Mucosa of gallbladder (tissue), 1 donor: ENCODE measurements at places on chromosomes 16 and 17. TPM values are rescaled to one million over a fixed set of nuclear protein-coding genes. Genes with fewer than 3 reads are reported as not detected.

DNA sequence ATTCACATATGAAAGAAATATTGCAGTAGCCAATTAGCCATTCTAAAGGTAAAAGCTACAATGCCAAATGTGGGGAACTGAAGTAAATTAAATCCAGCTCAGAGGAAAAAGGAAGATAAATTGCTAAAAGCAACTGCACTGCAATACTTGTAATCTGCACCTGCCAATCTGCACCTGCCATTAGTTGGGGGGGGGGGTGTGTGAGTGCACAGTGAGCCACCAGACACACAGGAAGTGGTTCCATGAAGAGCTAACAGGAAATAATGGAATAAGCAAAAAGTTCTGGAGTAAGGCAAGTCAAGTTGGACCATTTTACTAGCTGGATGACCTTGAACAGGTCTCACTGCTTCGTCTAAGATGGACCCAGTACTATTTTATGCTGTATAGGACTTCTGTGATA is 191.8 kb downstream of the PARN start:
- DNase-seq = no peak

DNA sequence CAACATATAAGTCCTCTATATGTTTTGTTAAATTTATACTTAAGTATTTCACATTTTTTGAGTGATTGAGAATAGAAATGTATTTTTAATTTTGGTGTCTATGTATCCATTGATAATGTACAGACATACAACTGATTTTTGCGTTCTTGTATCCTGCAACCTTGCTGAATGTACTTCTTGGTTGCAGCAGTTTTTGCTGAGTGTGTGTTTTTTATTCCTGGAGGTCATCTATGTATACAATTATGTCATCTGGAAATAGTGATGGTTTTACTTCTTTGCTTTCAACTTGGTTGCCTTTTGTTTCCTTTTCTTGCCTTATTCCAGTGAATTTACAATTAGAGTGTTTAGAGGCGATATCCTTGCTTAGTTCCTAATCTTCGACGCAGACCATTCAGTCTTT is 67.5 kb upstream of the NETO2 start:
- no peak for DNase-seq

- DNase-seq = no peak
Measured at GRCh38 chr17:9725575-9725974, 65.8 kb downstream of the DHRS7C start.

- DNase-seq = no peak
Measured at GRCh38 chr17:48586355-48587258, 3.4 kb downstream of the HOXB3 start.

GRCh38 chr16:82055117-82055516 is 20.1 kb downstream of the HSD17B2 start:
- DNase-seq = no peak

DNA sequence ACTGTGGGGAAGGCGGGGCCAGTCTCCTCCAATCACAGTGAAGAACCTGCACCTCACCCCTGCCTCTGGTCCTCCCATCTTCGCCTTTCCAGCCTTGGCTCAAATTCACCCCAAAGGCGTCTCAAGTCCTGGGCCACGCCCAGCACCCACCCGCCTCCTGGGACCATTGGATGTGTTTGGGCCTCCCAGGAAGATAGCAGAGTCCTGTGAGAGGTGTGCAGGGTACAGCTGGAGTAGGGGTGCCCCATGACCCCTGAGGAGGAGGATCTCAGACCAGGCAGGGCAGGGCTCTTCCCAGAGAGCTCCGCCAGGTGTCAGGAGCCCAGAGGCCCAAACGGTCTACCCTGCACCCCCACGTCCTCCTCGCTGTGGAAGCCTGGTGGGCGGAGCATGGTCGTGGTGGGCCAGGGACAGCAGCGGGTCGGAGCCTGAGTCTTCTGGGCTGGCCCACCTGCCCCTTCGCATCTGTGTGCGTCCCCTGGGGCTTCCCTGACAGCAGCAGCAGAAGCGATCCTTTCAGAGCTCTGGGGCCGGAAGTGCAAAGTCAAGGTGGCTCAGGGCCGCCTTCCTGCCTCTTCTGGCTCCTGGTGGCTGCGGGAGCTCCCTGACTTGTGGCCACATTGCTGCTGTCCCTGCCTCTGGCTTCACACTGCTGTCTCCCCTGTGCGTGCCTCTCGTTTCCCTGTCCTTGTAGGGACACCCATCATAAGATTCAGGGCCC is 34.9 kb upstream of the ZNF469 start:
- DNase-seq = no peak

DNA sequence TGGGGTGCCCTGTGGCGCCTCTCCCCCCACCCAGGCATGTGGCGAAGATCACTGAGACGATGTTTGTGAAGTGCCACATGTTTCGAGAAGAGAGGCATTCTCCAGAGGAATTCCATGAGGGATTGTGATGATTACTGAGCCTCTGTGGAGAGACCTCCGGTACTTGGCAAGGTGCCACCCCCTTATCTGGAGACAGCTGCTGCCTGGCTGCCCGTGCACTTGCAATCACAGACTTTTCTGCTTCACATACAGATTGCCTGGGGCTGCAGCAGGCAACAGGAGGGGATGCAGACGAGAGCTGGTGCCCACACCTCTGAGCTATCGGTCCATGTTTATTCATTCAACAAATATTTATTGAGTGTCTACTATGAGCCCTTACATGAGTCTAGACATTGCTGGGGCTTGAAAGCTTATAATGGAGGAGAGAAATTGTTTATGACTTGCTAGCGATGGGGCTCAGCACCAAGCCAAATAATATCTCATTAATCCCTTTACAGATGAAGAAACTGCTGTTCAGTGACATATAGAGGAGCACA is 317.2 kb upstream of the ZFHX3 start:
- peak; percentile 14 for DNase-seq

GRCh38 chr17:69506489-69506888 is 92.0 kb downstream of the MAP2K6 start:
- no peak for DNase-seq

Gene ERBB2
- total RNA-seq = 202 TPM

Gene CISD3
- 51.5 TPM for total RNA-seq

Gene KLHL10
- 0.29 TPM for total RNA-seq

Gene LRRC75A
- total RNA-seq = 7.0 TPM
